HT1080 (cell line): ENCODE measurements at places on chromosomes 5 and 9.

DNA sequence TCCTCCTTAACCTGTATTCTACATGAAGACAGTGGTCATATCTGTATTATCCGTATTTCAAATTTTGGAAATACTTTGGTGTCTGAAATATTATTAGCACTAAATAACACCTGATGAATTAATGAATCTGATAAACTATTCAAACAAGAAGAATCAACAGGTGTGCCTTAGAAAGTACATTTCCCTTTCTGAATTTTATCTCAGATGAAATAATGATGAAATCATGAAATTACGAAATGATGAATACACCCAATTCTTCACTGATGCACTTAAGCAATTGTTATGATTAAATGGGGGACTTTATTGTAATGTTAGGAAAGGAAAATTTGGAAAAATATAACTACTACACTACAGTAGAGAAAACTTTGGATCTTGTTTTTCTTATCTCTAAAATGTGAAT is 313.6 kb downstream of the HCN1 start:
- no peak for DNase-seq

DNA sequence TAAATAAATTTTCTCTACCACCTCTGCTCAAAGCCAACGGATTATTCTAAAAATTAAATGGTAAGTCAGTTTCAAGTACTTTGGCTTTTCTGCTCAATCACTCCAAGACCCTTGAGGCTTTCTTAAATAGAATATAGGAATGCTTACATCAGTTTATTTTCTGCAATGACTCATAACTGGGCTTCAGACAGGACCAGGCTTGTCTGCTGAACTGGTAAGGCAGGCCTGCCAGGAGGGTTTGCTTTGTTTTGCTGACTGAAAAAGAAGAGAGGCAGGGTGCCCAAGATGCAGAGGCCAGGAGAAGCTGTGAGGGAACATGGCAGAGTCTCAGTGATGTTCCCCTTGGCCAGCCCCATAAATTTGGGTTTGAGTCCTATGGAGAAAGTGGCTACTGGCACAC is 60.3 kb upstream of the EPB41L4A start:
- peak; percentile 37 for DNase-seq

DNA sequence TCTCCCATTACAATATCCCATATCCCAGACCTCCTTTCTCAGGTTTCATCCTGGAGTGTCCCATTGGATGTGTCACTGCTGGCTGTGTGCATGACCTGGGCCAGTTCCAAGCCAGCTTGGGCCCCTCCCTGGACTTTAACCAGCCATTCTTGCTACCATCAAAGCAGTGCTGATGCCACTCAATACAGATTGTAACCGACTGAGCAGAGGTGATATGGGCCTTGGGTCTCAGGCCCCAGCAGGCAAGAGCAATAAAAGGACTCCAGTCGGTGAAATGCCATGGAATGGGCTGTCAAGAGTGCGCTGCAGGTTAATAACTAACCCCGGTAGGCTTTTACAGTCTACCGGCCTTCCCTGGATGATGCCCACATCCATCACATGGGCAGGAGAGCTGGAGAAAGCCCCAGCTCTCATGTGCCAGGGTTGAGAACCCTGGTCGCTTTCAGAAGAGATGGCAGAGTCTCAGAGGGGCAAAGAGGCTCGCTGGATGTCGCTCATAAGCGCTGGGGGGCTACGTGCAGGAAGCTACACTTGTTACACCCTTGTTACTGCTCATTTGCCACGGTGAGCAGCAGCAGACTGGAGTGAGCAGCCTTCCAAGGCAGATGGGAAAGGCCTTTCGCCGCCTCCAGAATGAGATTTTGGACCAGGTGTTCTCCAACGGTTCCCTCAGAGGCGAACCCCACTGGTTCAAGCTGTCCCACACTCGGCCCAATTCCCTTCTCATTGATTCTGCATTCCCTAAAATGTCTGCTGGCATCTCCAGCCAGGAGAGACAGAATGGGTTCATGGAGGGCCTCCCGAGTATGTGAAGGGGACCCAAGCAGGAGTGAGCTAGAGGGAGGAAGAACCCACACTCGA is 13.2 kb downstream of the EPB41L4B start:
- DNase-seq, result peak; percentile 57

- no peak for DNase-seq
These were observed 68.9 kb downstream of the MACROH2A1 start for GRCh38 chr5:135329913-135330797.

- DNase-seq, result peak; percentile 25
These were observed 70.2 kb upstream of the IL6ST start for GRCh38 chr5:56064984-56065383.

- no peak for DNase-seq
These were observed 7.6 kb downstream of the DNAJC18 start for GRCh38 chr5:139431706-139432105.

- DNase-seq, result no peak
These were observed 168.3 kb upstream of the PUM3 start for GRCh38 chr9:3012245-3012644.

GRCh38 chr5:143001764-143002351 is 231.7 kb downstream of the ARHGAP26 start:
- DNase-seq, result peak; percentile 83

DNA sequence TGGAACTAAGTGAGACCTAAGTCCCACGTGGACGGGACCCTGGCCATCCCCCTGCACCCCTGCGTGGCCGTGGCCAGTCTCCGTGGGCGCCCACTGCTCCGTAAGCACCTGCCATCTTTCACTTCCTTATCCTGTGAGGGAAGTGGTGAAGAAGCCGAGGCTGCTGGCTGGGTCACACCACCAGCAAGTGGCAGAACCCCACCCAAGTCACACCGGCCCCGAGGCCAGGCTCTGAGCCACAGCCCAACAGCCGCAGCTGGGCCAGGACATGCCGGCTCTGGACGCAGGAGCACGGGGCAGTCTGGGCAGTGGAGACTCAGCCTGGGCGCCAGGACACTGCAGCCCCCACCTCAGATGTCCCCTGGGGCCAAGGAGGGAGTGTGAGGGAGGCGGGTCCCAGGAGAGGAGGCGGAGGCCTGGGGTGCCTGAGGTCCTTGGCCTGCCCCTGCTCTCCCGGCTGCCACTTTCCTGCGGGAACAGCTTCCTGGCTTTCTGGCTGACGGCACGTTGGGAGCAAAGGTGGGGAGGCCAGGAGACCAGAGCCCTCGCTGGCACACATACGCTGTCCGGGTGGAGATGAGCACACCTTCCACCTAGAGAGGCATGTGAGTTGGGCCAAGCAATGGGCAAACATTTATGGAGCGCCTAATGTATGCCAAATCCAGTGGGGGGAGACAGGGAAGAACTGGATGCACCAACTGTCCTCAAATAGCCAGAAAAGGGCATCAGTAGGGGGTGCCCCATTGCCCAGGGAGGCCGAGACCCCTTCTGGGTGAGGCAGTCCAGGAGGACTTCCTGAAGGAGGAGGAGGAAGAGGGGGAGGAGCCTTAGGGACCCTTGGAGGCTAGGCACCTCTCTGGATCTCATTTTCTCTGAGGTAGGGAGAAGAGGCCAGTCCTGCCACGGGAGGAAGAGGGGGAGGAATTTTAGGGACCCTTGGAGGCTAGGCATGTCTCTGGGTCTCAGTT is 43.9 kb upstream of the EGFL7 start:
- DNase-seq, result no peak

DNA sequence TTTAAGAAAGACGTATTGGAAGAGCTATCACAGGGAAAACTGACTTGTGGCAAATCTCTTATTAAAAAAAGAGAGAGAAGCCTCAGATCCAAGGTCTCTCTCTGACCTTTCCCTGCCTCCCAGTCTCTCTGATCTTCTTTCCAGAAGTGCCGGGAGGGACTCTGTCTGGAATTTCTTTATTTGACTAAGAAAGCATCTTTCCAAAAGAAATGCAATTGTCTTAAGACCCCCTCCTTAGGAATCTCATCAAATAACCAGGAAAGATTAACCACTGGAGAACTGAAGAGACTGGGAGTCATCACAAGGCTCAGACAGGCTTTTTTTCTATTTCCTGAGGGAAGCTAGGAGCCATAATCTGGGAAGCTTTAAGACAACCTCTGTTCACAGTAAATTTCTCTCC is 4.6 kb downstream of the C1QTNF3 start:
- no peak for DNase-seq

DNA sequence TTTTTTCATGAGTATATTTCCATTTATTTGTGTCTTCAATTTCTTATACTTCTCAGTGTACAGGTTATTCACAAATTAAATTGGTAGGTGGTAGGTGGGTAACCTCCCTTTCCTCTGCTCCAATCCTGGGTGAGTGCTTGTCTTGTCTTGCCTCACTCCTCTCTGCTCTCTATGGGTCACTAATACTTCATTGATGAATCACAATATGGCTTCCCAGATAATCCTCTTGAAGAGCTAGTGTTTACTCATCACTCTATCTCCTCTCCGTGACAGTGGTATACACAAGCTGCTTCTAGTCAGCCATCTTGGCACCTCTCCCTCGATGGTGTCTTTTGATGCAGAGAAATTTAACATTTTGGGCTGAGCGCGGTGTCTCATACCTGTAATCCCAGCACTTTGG is 331.8 kb upstream of the NMUR2 start:
- peak; percentile 34 for DNase-seq

DNA sequence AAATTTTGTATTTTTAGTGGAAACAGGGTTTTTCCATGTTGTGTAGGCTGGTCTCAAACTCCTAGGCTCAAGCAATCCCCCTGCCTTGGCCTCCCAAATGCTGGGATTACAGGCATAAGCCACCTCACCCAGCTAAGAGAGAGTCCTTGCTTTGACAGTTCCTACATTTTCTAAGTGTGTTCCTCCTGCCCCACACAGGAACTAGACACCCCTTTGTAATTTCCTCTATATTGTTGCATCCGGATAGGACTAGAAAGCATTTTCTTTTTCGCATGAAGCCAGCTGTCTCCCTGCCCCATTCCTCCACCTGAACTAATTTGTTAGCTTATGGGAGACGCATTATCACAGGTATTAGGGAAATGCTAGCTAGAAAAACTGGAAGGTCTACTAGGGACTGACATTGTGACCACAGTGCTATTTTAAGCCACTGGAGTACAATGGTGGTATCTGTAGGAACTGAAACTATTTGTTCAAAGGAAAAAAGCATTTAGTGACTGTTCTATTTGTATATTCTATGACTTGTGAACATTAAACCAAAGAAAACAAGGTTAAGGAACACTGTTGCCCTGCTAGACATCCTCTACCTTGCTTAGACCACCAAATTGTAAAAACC is 214.1 kb downstream of the SMARCA2 start:
- DNase-seq, result no peak
